ENCODE measurements at places on chromosomes 6 and 20. TPM values are rescaled to one million over a fixed set of nuclear protein-coding genes. Genes with fewer than 3 reads are reported as not detected.

DNA sequence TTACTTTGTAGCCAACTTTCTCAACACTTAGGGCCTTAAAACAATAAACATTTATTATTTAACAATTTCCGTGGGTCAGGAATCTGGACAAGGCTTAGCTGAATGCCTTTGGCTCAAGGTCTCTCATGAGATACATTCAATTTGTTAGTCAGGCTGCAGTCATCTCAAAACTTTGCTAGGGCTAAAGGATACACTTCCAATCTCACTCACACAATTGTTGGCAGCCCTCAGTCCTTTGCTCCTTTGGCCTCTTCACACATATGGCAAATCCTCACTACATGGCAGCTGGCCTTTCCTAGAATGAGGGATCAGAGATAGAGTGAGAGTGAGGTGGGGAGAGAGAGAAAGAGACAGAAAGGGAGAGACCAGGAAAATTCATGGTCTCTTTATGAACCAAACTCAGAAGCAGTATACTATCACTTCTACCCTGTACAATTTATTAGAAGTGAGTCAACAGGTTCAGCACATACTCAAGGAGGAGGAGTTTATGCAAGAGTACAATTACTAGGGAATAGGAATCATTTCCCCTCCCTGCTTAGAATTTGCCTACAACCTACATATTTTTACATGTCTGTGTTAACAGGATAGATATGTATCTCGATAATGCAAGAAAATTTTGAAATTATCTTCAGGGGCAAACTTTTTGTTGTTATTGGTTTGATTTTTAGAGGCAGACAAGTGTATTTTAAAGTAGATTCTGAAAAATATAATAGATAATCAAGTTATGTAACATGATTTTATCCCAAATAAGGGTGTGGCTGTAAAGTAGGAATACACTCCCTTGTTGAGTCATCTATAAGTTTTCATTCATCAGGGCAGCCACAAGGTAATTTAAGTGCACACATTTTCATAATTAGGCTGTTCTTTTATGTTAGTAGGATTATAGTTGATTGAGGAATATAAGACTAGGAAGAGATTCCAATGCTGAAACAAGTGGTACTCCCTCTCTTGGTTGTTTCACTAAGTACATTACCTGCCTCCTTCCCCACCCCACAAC is 85.9 kb upstream of the HMGCLL1 start:
- no peak overlapping the region for H3K27ac ChIP-seq
- H3K36me3 ChIP-seq: no peaks in the 10 kb centered on the region
- DNase-seq: no peak
- peaks cover 26% of the 10 kb centered on the region for H3K27me3 ChIP-seq

DNA sequence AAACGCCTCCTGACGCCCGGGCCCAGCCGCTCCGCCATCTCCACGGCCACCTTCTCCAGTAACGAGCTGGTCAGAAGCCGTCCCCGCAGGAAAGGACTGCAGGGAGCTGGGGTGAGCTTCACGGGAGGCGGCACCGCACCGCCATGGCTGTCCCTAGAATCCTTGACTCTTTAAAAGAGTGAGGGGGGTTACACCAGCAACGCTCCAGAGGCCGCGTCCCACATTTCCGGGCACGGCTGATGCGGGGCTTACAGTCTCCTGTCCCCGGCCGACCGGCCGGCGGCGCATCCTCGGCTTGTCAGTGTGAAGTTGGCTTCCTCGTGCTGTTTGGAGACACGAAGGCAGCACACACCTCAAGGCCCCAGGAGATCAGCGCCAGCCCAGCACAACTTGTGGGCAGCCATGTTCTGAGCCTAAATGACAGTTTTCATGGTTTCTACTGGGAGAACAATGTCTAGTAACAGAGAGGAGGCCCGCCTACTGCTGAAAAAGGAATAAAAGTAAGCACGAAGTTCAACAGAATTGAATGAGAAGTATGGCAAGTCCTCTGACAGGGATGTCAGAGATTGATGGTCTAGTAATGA is 30.4 kb downstream of the SLC2A4RG start:
- H3K4me3 ChIP-seq: no peak overlapping the region
- H3K27me3 ChIP-seq: no peaks in the 10 kb centered on the region
- H3K27ac ChIP-seq: no peak overlapping the region
- H3K4me1 ChIP-seq: no peaks in the 10 kb centered on the region
- no peaks in the 10 kb centered on the region for H3K36me3 ChIP-seq

DNA sequence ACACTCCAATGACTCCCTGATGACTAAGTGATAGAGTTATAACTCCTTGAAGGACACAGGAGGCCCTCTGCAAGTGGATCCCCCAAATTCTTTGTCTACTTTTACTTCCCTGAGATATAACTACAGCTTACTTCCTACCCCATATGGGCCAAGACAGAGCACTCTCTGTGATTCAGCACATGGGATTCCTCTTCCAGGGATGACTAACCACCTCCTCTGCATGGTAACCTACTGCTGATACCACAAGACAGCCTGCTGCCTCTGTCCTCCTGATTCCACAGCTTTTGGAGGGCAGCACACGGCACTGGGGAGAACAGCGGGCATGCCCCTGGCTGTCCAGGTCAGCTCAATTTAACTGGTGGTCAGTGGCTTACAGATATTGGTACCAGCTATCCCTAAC is 675.7 kb upstream of the AGPAT4 start:
- H3K4me1 ChIP-seq: no peaks in the 10 kb centered on the region
- no peak overlapping the region for H3K4me3 ChIP-seq
- H3K27me3 ChIP-seq: no peaks in the 10 kb centered on the region
- no peak overlapping the region for H3K27ac ChIP-seq
- H3K36me3 ChIP-seq: no peaks in the 10 kb centered on the region

DNA sequence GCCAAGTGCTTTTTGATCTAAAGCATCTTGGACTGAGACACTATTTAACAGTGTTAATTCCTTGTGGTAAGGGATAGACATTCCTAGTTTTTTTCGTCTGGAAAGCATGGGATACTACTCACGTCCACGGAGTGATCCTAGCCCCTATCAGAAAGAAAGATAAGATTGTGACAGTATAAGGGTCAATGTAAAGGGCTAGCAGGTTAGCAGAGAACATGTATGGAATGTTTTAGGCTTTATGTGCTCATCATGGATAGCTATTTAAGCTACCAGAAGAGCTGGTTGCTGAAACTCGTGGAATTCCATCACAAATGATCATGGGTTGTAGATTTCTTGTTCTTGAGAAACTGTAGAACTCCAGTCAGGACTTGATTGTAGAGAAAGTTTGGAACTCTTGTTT is 32.1 kb downstream of the CYB5R4 start:
- no peak for DNase-seq
- no peak overlapping the region for H3K27ac ChIP-seq
- H3K4me3 ChIP-seq: no peak overlapping the region
- H3K4me1 ChIP-seq: no peaks in the 10 kb centered on the region
- no peaks in the 10 kb centered on the region for H3K36me3 ChIP-seq

DNA sequence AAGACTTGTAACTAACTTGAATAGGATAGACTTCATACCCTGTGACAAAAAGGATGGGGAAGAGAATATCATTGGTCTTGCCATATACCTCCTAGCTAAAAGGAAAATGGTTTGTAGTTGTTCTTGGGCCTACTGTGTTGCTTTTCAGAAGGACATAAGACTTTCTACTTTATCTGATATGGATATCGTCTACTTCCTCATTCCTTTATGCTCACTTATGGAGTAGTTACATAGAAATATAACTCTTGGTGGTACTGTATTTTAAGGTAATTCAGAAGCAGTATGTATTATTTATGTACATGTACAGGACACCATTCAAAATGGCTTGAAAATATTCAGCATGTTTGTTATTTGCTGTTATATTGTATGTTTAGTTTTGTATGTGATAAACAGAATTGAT is 8.0 kb downstream of the FAM217B start:
- H3K36me3 ChIP-seq: peaks cover 14% of the 10 kb centered on the region
- H3K4me3 ChIP-seq: no peak overlapping the region
- no peak overlapping the region for H3K27ac ChIP-seq

GRCh38 chr6:134253681-134254080 is 64.2 kb downstream of the SGK1 start:
- DNase-seq: no peak
- H3K36me3 ChIP-seq: no peaks in the 10 kb centered on the region
- no peaks in the 10 kb centered on the region for H3K4me1 ChIP-seq
- H3K4me3 ChIP-seq: no peak overlapping the region
- no peaks in the 10 kb centered on the region for H3K27me3 ChIP-seq
- H3K27ac ChIP-seq: no peak overlapping the region

- no peak overlapping the region for H3K4me3 ChIP-seq
- no peaks in the 10 kb centered on the region for H3K36me3 ChIP-seq
- DNase-seq: no peak
- H3K4me1 ChIP-seq: no peaks in the 10 kb centered on the region
- H3K27me3 ChIP-seq: no peaks in the 10 kb centered on the region
Measured at GRCh38 chr6:82032444-82032843, 215.1 kb downstream of the IBTK start.

- no peak for DNase-seq
- no peaks in the 10 kb centered on the region for H3K4me1 ChIP-seq
- H3K4me3 ChIP-seq: no peak overlapping the region
- H3K36me3 ChIP-seq: no peaks in the 10 kb centered on the region
- H3K27me3 ChIP-seq: no peaks in the 10 kb centered on the region
Measured at GRCh38 chr6:112153926-112154607, 66.7 kb downstream of the FAM229B start.

- H3K27ac ChIP-seq: no peak overlapping the region
- no peaks in the 10 kb centered on the region for H3K4me1 ChIP-seq
- no peaks in the 10 kb centered on the region for H3K36me3 ChIP-seq
- no peak for DNase-seq
- H3K4me3 ChIP-seq: no peak overlapping the region
Measured at GRCh38 chr6:129954749-129955431, 63.5 kb upstream of the L3MBTL3 start.

Gene NNAT
- not detected for total RNA-seq

Gene SCRT2
- not detected for total RNA-seq

Gene SEMG1
- total RNA-seq: not detected

Gene TFAP2D
- total RNA-seq: not detected
